Erythroblast (primary cell): ENCODE measurements at places on chromosomes 7 and 10.
A peak's percentile ranks its signal among the peaks of the same experiment; 100 is the strongest.

GRCh38 chr7:95660023-95660434 is 63.7 kb upstream of the PDK4 start:
- DNase-seq: no peak

DNA sequence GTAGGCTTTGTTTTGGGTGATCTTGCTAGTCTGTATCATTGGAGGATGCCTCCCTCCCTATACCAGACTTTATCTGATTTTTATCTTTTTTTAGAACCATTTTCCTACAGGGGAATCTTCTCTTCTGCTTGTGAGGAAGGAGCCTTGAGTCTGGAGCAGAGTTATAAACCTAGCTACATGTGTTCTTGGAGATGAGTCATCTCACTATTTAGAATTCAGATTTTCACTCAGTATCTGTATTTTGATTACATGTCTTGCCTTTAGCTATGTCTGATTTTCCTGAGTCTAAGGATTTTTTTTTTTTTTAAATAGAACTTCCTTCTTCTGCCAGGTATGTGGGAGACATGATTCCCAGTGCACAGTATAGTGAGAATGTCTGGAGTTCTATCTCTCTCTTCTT is 211.6 kb upstream of the MBL2 start:
- DNase-seq: no peak

DNA sequence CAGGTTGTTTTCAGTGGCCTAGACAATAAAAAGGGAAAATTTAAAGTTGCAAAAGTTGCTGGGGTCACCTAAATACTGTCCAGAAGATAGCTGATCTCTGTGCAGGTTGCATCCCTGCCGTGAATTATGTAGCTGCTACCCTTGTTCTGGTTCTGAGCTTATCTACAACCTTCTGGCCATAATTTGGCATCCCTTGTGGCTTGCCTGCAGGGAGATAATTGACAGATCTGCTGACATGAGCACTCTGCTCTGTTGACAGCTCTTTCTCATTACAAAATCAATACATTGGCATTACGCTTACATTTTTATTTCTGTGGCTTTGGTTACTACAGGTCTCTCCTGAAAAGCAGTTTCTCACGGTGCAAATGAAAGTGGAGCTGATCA is 29.3 kb upstream of the HECTD2 start:
- peak; percentile 54 for DNase-seq

DNA sequence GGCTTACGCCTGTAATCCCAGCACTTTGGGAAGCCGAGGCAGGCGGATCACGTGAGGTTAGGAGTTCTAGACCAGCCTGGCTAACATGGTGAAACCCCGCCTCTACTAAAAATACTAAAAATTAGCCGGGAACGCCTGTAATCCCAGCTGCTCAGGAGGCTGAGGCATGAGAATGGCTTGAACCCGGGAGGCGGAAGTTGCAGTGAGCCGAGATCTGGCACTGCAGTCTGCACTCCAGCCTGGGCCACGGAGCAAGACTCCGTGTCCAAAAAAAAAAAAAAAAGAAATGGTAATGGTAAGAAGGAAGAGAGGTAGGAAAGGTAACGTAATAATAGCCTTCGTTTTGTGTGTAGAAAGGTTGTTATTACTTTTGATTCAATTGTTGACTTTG is 1.2 kb downstream of the HSPA14 start:
- DNase-seq: peak; percentile 38

GRCh38 chr10:75542906-75543305 is 111.5 kb downstream of the LRMDA start:
- DNase-seq: no peak

GRCh38 chr10:101879456-101880231 is 36.0 kb upstream of the KCNIP2 start:
- no peak for DNase-seq

- DNase-seq: no peak
Measured at GRCh38 chr10:132304756-132305509, 2.8 kb downstream of the STK32C start.

DNA sequence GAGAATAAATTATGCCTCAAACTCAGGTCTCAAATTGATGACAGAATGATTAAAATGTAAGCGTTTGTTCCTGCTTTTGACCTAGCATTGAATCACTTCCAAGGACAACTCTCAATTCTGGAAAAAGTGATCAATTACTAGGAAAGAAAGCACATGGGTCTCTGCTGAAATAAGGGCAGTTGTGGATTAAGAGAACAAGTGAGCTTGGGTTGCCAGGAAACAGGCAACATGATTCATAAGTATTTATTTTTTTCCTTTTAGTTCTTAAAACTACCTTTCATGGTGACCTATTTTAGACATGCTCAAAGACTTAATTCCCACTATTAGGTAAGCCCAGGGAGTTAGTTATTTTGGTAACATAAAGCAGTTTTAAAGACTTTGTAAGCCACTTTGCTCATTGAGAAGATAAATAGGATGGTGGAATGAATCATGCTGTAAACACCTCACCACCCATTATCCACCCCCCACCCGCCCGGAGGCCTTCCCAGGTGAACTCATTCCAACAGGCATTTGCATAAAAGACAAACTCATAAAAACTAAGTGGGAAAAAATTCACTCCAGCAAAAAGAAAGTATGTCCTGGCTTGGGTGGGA is 728.3 kb downstream of the SORCS1 start:
- no peak for DNase-seq

- DNase-seq: peak; percentile 98
Measured at GRCh38 chr10:49538381-49539319, at the start of gene ERCC6. TSS of gene ERCC6 (minus strand) at chr10:49539121.

DNA sequence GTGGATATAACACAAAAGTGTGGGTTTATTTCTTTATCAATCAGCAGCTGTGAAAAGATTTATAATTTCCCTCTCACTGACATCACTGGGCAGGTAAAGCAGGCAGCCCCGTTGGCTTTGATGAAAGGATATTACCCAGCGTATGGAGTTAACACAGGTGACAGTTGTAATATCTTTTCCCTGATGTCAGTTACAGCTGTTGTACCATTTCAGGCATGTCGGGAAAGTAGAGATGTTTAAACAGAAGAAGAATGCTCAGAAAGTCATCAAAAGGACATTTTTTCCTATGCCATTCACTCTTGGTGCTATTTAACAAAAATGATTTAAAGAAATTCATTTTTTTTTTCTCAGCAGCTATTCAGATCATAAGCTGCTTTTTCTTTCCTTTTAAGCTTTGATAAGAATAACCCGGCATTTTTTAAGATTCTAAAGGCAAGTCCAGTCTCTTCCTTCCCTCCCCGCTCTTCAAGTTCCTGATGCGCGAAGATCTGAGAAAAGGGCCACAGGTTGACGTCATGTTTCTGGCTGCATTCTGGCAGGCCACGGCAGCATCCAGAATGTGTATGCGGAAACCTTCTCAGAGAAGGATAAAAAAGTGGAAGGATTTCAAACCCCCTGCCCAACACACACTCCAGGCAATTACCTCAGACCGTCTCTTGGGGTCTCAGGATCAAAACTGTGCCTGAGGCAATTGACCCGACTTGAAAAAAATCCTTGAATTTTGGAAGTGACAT is 32.5 kb upstream of the ADAM12 start:
- no peak for DNase-seq

DNA sequence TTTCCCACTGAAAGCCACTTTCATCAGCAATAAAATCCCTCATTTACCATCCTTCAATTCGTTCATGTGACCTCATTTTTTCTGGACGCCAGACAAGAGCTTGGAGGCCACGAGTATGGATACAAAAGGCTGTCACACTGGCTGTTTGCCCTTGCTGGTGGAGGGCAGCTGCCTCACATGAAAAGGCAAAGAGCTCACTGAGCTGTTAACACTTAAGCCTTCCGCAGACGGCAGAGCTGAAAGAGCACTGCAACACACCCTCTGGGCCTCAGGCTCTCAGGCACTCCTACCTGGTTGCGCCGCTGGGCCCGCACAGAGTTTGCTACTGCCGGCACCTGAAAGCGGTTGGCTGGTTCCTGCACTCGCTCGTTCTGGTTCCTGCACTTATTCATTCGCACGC is 193.5 kb downstream of the CFTR start:
- no peak for DNase-seq

- no peak for DNase-seq
Measured at GRCh38 chr10:33320288-33320687, 14.2 kb downstream of the NRP1 start.

DNA sequence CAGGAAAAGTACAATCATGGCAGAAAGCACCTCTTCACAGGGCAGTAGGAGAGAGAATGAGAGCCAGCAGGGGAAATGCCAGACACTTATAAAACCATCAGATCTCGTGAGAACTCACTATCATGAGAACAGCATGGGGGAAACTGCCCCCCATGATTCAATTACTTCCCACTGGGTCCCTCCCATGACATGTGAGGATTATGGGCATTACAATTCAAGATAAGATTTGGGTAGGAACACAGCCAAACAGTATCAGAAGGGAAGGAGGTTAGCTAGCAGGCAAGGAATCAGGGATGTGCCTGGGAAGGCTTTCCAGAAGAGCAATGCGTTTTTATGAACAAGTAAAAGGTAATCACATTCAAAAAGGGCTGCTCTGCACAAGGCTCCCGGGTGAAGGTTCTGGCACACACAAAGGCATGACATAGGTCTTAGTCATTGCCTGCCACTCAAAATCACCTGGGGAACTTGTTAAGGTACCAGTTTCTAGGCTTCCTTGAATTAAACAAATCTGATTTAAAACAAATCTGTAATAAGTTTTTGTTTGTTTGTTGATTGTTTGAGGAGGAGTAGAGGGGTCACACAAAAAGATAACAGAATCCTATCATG is 40.9 kb downstream of the BMPER start:
- DNase-seq: no peak
